Thyroid gland (tissue), 4 donors: ENCODE measurements at places on chromosomes 12 and 14. TPM values are rescaled to one million over a fixed set of nuclear protein-coding genes. Genes with fewer than 3 reads are reported as not detected.

BCL11B gene
- total RNA-seq = 0.81 TPM

APOF gene
- not detected for total RNA-seq

MARCHF9 gene
- 19.0 TPM for total RNA-seq

CLEC12A gene
- not detected for total RNA-seq

SPIC gene
- total RNA-seq = not detected

MIP gene
- total RNA-seq = not detected

DNA sequence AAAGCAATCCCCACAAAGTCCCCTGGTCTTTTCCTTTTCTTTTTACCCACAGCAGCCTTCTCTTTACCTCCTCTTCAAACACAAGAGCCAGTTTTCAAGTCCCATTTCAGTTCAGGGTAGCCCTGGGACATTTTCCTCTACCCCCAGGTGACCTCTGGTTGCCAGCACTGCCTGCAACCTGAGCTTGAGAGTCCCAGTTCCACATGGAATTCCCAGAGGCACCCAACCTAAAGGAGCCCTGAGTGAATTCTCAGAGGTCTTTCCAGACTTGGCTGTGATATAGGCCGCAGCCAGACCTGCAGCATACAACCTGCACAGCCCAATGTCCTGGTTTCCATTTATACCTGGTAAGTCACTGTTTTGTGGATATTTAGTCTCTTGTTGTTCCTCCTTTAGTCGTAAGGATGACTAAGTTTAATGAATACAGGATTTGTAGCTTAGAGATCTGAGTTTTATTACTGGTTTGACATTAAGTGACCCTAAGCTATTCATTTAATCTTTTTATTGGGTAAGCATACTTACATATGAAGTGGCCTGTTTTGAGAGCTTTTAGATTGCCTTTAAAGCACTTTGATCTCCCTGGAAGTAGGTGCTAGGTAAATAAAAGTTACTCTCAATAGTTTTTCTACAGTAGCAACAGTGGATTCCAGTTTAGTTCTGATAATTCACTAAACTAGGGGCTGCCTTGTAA, 159.8 kb downstream of the TGFB3 start:
- no peak overlapping the region for H3K27ac ChIP-seq
- DNase-seq = no peak
- H3K36me3 ChIP-seq = no peaks in the 10 kb centered on the region
- no peaks in the 10 kb centered on the region for H3K27me3 ChIP-seq

DNA sequence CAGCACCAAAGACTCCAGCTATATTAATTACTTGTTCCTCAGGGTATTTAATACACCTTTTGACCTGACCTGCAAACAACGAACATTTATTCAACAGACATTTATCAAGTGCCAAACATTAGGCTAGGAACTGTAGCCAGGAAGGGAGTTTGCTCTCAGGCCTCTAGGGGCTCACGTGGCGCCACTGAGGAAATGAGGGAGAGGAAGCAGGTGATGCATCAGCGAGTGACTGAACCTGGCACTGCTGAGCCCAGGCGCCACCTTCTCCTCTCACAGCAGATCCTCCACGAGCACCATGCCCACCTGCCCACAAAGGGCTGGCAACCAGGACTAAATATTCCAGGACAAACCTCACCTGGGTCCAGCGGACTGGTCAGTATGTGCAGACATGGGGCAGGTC, 50.2 kb downstream of the SETD3 start:
- H3K36me3 ChIP-seq = peaks cover 12% of the 10 kb centered on the region
- H3K27me3 ChIP-seq = no peaks in the 10 kb centered on the region
- H3K4me3 ChIP-seq = no peak overlapping the region
- peak; percentile 42 for DNase-seq
- H3K4me1 ChIP-seq = peaks cover 24% of the 10 kb centered on the region

DNA sequence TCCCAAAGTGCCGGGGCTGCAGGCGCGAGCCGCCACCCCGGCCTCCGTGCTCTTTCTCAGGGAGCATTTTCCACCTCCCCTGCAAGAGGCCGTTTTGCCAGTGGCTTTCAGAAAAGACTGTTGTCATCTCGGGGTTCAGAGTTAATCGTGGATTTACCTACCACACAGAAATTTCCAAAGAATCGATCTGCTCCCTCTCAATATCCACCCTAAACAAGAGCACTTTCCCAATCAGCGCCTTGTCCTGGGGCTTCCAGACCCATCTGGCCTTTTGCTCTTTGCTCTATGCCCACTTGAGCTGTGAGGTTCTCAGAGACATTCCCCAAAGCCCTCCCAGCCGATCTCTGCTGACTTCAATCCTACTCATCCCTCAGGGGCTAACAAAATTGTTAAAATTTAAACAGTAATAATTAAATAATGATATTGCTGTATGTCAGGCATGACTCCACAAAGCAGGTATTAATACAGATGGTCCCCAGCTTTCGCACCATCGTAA, 86.6 kb downstream of the NINJ2 start:
- H3K4me3 ChIP-seq = no peak overlapping the region
- H3K4me1 ChIP-seq = peaks cover 21% of the 10 kb centered on the region
- H3K27me3 ChIP-seq = no peaks in the 10 kb centered on the region
- DNase-seq = no peak
- peak overlapping the region; percentile 26 for H3K27ac ChIP-seq

- H3K27me3 ChIP-seq = no peaks in the 10 kb centered on the region
- H3K27ac ChIP-seq = no peak overlapping the region
- DNase-seq = no peak
- H3K4me1 ChIP-seq = peaks cover 38% of the 10 kb centered on the region
These were observed 14.9 kb downstream of the DCAF5 start for GRCh38 chr14:69137843-69138535.

DNA sequence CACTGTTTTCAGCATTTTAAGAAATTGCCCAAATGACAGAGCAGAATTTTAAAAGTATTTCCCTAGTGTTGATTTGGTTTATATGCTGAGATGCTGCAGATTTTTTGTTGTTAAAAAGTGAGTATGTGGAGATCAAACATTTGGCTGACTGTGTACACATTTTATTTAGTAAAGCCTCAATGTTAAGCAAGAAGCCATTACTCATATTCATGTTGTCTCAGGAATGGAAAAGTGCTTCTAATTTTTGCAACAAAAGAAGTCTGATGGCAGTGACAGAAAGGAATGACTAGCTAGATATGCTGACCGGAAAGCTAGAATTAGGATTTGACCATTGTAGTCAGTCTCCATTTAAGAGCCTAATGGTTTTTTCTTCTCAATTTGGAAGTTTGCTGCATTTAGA, 22.5 kb downstream of the SLC38A6 start:
- H3K4me3 ChIP-seq = no peak overlapping the region
- H3K36me3 ChIP-seq = no peaks in the 10 kb centered on the region
- H3K27ac ChIP-seq = no peak overlapping the region

GRCh38 chr14:81589381-81590065, 55.9 kb upstream of the SEL1L start:
- H3K36me3 ChIP-seq = no peaks in the 10 kb centered on the region
- no peak overlapping the region for H3K27ac ChIP-seq
- H3K4me3 ChIP-seq = no peak overlapping the region
- no peaks in the 10 kb centered on the region for H3K27me3 ChIP-seq

DNA sequence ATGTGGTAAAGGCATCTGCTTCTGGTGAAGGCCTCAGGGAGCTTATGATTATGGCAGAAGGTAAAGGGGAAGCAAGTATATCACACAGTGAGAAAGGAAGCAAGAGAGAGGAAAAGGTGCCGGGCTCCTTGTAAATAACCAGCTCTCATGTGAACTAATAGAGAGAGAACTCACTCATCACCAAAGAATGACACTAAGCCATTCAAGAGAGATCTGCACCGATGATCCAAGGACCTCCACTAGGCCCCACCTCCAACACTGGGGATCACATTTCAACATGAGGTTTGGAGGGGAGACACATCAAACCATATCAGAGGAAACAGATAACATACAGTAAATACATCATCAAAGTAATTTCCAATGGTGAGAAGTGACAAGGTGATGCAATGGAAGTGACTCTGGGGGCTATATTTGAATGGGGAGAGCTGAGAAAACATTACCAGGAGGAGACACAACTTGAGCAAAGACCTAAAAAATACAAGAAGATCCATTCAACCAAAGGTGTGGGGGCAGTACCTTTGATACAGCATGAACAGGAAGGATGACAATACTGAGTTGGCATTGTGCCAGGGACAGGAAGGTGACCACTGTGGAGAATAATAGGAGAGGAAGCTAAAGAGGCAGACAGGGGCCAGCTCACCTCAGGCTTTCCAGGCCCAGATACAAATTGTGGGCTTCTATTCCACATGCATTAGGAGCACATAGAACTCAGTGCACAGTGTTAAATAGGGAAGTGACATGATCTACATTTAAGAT, 134.4 kb upstream of the GRIP1 start:
- no peak overlapping the region for H3K4me3 ChIP-seq
- no peak for DNase-seq
- no peaks in the 10 kb centered on the region for H3K27me3 ChIP-seq
- no peaks in the 10 kb centered on the region for H3K4me1 ChIP-seq

GRCh38 chr14:53564870-53565269, 391.8 kb downstream of the BMP4 start:
- H3K27me3 ChIP-seq = no peaks in the 10 kb centered on the region
- no peak overlapping the region for H3K4me3 ChIP-seq
- no peak for DNase-seq
- no peaks in the 10 kb centered on the region for H3K4me1 ChIP-seq
- no peaks in the 10 kb centered on the region for H3K36me3 ChIP-seq

GRCh38 chr14:94109915-94110250, 653 bp upstream of the IFI27 start:
- no peak overlapping the region for H3K4me3 ChIP-seq
- no peaks in the 10 kb centered on the region for H3K36me3 ChIP-seq
- peak overlapping the region; percentile 67 for H3K27ac ChIP-seq
- no peaks in the 10 kb centered on the region for H3K4me1 ChIP-seq

GRCh38 chr12:52846356-52846970, 2.3 kb downstream of the KRT78 start:
- DNase-seq = no peak
- H3K27me3 ChIP-seq = no peaks in the 10 kb centered on the region
- H3K4me3 ChIP-seq = no peak overlapping the region
- no peak overlapping the region for H3K27ac ChIP-seq
- peaks cover 25% of the 10 kb centered on the region for H3K4me1 ChIP-seq
- no peaks in the 10 kb centered on the region for H3K36me3 ChIP-seq

- DNase-seq = no peak
- H3K36me3 ChIP-seq = no peaks in the 10 kb centered on the region
- H3K4me3 ChIP-seq = no peak overlapping the region
- no peaks in the 10 kb centered on the region for H3K27me3 ChIP-seq
- peak overlapping the region; percentile 13 for H3K27ac ChIP-seq
These were observed 58.9 kb downstream of the NCOR2 start for GRCh38 chr12:124508381-124509079.

DNA sequence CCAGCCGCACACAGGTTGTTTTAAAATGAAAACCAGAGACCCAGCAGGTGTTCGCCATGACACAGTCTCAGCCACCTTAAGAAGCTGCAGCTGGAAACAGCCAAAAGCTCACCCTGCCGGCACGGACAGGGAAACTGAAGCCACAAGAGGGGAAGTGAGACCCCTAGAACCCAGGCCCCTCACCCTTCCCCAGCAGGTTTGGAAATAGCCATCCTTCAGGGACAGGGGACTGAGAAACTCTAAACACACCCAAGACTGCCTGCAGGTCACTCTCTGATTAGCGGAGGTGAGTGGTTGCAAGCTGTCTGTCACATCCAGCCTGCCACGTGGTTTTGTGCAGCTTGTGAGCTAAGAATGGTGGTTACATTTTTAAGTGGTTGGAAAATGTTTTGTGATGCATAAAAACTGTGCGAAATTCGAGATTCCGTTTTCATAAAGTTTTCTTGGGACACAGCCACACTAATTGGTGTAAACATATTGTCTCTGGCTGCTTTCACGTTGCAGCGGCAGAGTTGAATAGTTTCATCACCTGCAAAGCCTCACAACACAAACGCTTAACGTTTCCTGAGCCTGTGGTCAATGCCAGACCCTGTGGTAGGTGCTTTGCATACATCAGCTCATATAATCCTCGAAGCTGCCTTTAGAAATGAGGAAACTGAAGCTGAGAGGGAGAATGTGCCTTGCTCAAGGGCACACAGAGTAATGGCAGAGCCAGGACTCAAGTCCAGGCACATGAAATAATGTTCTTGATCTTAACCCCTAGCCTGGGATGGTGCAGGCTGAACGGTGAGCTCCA, 1.7 kb upstream of the SELPLG start:
- peak; percentile 35 for DNase-seq
- no peaks in the 10 kb centered on the region for H3K27me3 ChIP-seq
- H3K27ac ChIP-seq = peak overlapping the region; percentile 75
- no peak overlapping the region for H3K4me3 ChIP-seq
- H3K36me3 ChIP-seq = no peaks in the 10 kb centered on the region

GRCh38 chr12:220491-220890, 6.5 kb upstream of the SLC6A12 start:
- no peak overlapping the region for H3K27ac ChIP-seq
- H3K27me3 ChIP-seq = no peaks in the 10 kb centered on the region
- H3K36me3 ChIP-seq = no peaks in the 10 kb centered on the region
- no peaks in the 10 kb centered on the region for H3K4me1 ChIP-seq
- H3K4me3 ChIP-seq = no peak overlapping the region

DNA sequence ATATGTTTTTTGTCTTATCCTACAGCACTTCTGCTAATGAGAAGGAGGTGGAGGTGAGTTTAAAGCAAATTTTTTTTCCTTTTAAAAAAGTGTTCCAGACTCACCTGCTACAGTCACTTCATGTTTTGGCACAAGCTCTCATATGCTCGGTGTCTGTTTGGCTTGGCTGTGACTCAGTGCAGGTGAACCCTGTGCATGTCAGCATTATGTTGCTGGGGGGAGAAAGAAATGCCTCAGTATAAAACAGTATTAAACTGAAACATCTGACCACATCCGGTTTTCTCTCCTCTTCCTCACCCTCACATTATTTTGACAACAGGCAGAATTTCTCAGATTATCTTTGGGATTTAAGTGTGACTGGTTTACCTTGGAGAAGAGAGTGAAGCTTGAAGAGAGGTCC, 105.2 kb downstream of the DNAI7 start:
- peak; percentile 9 for DNase-seq
- H3K36me3 ChIP-seq = no peaks in the 10 kb centered on the region
- no peak overlapping the region for H3K4me3 ChIP-seq
- no peak overlapping the region for H3K27ac ChIP-seq
- no peaks in the 10 kb centered on the region for H3K27me3 ChIP-seq

GRCh38 chr14:85468816-85469215, 61.1 kb upstream of the FLRT2 start:
- H3K27me3 ChIP-seq = no peaks in the 10 kb centered on the region
- no peaks in the 10 kb centered on the region for H3K36me3 ChIP-seq
- no peak for DNase-seq
- no peak overlapping the region for H3K4me3 ChIP-seq
